ENCODE measurements at places on chromosomes 13 and 19.

DNA sequence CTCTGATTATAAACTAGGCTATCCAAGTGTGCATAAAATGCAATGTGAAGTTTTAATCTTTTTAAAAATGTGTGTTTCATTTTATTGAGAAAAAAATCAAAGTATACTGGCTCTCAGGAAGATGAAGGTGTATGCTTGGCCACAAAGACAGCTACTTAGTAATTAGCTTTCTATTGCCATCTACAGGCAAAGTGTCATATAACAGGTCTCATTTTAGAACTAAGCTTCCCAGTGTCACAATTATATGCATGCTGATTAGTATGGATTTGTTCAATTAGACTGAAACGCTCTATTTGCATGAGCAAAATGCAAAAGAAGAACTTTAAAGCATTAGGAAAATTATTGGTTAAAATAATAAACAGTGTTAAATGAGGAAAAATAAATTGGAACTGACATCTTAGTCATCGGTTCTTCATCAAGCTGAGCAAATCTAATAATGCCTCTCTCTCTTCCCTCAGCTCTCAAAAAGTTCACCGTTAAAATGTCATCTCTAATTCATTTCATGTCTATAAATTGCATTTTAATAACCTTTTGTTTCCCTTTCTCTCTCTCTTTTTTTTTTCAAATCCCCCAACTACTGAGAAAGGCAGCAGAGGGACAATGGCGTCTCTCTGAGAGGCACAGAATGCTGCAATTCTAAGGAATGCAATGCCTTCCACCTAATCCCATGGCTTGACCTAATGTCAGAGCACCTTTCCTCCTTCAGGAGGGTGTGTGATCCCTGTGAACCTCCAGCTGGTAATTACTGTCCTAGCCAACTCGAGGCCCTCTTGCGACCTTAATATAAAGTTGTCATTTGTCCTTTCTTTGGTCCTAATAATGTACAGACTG is 313.1 kb upstream of the MAB21L1 start:
- no peak for DNase-seq

- DNase-seq = peak; percentile 58
Observed at GRCh38 chr13:19864746-19865309, 1.4 kb upstream of the ZMYM5 start.

- no peak for DNase-seq
Observed at GRCh38 chr13:94212196-94212595, 267.3 kb downstream of the DCT start.

DNA sequence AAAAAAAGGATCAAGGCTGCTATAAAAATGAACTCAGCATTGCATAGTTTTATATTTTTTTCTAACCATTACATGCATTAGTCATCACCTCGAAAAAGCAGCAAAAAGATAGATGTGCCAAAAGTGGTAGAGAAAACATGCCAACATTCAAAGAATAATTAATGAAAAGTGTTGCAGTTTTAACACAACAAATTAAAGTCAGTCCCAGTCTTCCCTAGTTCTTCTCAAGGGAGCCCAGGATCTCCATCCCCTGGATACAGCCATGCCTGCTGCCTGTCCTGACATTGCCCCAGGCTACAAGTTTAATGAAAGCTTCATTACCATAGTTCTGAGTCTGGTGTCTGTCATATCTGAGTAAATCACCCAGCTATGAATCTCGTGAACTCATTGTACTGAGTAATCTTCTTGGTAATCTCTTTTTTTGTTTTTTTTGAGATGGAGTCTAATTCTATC is 116.6 kb upstream of the KLF12 start:
- no peak for DNase-seq

DNA sequence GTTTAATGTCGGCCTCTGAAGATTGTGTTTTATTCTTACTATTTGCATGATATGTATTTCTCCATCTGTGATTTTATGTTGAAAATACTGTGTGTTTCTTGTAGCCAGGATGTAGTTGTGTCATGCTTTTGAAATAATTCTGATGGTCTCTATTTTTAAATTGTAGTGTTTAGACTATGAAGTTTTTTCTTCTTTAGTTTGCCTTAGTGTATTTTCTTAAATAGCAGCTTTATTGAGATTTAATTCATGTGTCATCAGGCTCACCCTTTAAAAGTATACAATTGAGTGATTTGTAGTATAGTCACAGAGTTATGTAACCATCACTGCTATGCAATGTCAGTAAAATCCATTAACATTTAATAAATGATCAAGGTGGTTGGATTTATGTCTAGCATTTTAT is 74.5 kb downstream of the PCCA start:
- no peak for DNase-seq
